ENCODE measurements at places on chromosomes 13 and 19.

- DNase-seq, result no peak
Observed at GRCh38 chr13:91845612-91846011, 447.2 kb downstream of the GPC5 start.

DNA sequence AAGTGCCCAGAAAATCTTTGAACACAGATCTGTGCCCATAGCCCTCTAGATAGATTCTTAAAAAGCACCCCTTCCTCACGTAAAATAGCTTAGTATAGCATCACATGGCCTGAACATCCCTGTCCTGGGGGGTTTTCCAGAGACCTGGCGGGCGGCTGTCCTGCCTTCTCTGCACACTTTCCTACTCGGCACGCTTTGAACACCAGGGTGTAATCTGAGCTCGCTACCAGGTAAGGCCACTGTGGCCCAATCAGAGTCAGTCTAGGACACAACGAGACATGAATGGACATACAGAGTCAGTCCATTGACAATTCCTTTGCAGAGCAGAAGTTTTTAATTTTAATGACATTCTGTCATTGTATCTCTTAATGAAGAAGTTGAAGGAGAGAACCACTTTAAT lies 8.1 kb downstream of the CYP2A13 start:
- DNase-seq, result no peak

- DNase-seq, result no peak
Observed at GRCh38 chr19:44892932-44893331, 1.9 kb downstream of the TOMM40 start.

- no peak for DNase-seq
Observed at GRCh38 chr13:99353246-99353600, 46.0 kb upstream of the GPR183 start.

GRCh38 chr13:34899888-34900287 lies 42.2 kb upstream of the NBEA start:
- no peak for DNase-seq

DNA sequence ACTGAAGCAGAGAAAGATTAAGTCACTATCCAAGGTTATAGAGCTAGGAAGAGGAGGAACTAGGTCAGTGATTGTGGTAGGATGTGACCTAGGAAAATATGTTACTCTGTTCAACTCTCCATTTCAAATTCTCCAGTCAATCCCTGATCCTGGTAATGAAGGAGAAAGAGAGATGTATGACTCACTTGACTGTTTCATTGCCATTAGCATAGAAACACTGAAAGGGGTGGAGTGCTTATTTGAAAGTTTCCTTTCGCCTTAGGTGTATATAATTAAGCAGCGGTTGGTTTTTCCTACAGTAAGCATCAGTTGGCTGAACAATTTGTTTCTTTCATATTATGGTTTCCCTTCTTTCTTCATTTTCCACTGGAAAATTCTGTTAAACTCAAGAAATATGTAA lies 198.1 kb upstream of the CSNK1A1L start:
- no peak for DNase-seq

DNA sequence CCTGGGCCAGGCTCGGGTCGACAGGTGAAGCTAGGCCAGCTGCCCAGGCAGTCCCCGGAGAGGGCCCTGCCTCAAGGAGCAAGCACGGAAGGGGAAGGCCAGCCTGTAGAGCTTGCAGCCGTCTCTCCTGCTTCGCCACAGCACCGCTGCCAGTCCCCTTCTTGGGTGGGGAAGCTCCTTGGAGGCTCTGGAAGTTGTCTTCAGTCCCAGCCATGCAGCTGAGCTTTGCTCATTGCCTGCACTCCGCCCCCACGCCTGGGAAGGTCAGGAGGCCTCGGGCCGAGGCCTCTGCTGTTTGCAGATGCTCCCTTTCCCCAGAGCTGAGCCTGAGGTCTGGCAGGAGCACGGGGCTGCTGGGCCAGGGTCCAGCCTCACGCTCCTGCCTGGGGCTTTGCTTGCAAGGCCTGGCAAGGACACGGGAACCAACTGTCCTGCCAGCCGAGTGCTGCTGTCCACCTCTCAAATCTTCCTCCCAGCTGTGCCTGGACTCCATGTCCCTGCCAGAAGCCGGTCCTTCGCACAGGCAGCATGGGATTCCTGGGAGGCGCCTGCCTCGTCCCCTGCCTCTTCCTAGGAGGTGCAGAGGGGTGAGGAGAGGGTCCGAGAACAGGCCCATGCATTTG lies 13.3 kb downstream of the PLEKHF1 start:
- DNase-seq, result no peak

GRCh38 chr19:40686882-40687524 lies 3.4 kb downstream of the NUMBL start:
- DNase-seq, result no peak

DNA sequence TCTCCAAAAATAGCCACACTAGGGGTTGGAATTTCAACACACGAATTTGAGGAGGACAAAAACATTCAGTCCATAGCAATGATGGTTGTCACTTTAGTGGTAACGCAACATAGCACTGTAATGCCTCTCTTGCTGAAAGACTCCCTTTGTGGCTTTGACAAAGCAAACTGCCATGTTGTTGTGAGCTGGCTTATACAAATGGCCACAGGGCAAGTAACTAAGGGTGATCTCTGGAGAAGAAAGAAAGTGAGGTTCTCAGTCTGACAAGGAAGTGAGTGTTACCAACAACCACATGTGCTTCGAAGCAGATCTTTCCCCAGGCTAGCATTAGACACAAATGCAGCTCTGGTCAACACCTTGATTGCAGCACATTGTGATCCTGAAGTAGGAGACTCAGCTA lies 79.1 kb upstream of the PCDH17 start:
- no peak for DNase-seq
